ENCODE measurements at places on chromosomes 13 and 19. TPM values are rescaled to one million over a fixed set of nuclear protein-coding genes. Genes with fewer than 3 reads are reported as not detected.

DNA sequence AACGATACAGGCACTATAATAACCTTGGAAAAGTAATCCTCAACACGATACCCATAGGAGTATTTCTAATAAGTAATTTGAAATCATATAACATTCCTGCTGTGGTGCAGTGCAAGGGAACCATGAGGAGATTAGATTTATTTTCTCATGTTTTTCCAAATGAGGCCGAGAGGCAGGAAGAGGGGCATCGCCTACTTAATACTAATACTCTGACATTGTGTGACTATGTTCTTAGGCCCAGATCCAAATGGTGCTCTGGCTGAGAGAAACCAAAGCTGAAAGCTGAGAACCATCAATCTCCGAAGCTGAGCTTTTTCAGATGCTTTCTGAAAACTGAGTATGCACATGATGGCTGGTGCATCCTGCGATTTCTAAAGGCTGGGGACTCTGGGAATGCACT is 248.0 kb upstream of the MAB21L1 start:
- no peak for DNase-seq

The KRTDAP gene
- not detected for total RNA-seq

DNA sequence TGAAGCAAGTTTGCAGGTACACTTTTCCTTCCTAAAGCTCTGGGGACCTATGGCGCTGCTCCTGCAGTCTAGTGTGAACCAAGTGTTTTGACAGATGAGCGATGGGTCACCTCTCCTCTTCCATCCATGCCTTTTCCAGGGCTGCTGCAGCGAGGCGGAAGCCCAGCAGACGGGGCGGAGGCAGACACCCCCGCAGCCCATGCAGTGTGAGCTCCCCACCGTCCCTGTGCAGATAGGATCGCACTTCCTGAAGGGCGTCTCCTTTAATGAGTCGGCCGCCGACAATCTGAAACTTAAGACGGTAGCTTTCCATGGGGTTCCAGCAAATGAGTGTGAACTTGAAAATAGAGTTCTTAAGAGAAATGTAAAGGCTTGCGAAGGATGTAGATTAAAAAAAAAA is 37.1 kb upstream of the GPI start:
- no peak for DNase-seq

The SCAMP4 gene
- 39.2 TPM for total RNA-seq

GRCh38 chr13:34779171-34779570 is 162.9 kb upstream of the NBEA start:
- DNase-seq = no peak

All from activated CD4-positive, alpha-beta T cell treated with anti-CD3 and anti-CD28 coated beads, Interleukin-2, amount 10 ng/mL, durations not matched to agents 24 days and 14 days (primary cell).